Activated CD8-positive, alpha-beta memory T cell treated with anti-CD3 and anti-CD28 coated beads for 24 hours (primary cell): ENCODE measurements at places on chromosomes 16 and 17.

- DNase-seq: no peak
These were observed 23.0 kb downstream of the MGRN1 start for GRCh38 chr16:4647644-4647980.

GRCh38 chr17:54277868-54278267 is 455.1 kb downstream of the KIF2B start:
- no peak for DNase-seq

DNA sequence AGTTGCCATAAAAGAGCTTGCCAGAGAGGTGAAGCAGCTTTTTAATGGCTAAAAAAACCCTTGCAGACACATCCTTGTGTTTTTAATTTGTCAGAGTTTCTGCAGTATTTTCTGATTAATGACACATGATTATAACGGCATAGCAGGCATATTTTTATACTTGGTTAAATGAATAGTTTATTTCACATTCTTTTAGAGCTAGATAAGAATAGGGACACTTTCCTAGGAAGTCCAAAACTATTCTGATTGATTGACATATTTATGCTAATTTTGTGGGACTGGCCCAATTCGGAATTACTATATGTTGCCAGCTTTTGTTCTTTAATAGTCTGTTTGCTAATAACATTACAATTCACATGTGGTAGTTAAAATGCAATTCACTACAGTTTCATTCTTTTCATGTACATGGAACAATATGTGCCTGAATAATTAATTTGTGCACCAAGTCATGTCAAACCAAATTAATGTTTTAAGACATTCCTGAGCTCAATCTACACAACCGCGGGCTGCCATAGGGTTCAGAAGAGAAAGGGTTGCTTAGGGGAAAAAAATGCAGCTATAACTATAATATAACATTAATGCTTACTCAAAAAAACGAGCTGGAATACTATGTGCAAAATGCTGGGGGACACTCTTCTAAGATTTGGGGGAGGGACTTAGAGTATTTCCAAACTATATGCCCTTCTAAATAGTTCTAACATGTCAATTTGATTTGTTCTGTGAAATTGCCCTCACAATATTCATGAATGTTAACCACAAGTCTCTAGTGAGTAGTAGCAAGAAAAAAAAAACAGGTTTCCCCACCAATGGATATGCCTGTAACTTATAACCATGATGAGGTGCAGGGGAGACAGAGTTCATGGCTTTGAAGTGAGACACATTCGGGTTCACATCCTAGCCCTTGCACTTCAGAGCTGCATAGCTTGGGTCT is 305.4 kb downstream of the CEP112 start:
- DNase-seq: no peak

- DNase-seq: no peak
These were observed 2.0 kb downstream of the CD79B start for GRCh38 chr17:63929860-63930766.

DNA sequence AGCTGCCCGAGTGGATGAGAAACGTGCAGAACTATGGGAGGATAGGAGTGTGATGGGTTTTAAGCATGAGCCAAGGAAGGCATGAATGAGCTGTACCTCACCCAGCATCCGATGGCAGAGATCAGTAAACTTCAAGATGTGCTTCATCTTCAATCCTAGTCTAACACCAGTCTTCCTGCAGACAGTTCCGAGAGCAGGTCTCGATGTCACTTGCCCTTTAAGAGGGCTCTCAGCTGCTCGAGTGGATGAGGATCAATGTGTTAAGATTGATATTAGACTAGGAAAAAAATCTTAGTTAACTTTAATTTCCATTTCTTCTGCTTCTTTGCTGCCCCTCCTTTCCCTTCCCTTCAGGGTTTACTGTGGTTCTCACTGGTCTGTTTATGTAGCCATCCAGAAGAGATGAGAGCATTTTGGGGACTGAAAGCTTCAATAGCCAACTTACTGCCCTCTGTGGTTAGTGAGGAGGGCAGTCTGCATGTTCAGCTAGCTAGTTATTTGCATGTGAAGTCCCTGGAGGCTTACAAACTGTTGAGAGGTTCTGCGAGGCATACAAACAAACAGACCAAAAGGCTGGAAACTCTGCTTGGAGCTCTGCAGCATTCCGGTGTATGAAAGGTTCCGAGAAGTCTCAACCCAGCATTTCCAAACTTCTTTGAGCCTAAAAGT is 15.3 kb downstream of the KLHL36 start:
- no peak for DNase-seq

- no peak for DNase-seq
These were observed 21.4 kb downstream of the LDHD start for GRCh38 chr16:75095204-75095621.

DNA sequence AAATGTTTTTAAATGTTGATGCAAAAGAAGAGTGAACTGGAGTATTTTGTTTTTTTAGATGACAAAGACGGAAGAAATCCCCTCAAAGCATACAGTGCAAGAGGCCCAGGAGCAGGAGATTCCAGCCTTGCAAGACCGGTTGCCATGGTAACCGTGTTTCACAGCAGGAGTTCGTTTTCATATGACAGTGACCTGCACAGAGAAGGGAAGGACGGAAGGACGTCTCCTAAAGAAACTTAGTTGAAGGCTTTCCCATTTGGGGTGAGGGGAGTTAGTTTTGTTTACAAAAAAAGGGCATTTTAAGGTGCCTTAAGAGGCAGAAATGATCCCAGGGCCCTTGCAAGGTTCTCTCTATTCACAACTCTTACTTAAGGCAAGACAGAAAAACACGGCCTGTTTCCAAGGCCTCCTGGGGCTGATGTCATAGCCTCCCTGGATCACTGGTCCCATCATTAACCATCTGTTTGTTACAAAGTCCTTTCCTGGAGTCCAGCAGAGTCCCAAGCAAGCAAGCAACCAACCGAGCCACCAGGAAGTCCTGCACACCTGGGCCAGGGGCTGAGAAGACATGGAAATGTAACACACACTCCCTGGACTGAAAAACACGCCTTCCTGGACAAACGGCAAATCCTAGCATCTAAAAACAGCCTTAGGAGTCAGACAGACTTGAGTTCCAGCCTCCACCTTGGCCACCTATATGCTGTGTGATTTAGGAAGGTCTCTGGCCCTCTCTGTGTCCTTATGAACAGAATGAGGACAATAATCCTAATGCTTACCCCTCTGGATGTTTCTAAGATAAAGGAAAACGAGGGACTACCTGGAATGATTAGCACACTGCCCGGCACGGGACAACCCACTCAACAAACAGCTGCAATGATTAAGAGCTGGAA is 30.3 kb upstream of the RPH3AL start:
- DNase-seq: no peak

GRCh38 chr17:79141578-79142355 is 67.1 kb downstream of the ENGASE start:
- no peak for DNase-seq

DNA sequence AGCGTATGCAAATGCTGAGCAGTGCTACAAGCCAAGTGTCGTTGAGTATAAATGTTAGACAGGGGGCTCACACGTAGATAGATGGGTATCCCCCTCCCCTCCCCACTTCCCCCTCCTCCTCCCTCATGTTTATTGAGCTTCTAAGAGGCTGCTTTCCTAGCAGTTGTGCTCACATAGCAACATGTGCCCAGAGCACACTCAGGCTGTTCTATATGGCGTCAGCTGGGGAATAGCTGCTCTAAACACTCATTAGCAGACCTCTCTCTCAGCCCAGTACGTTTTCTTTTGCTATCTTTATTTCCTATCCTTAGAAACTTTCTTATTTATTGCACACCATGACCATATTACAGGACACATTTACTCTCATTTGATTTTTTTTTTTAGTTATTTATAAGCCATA is 1.8 kb downstream of the KCNJ2 start:
- DNase-seq: no peak

GRCh38 chr16:20301840-20302239 is 25.5 kb downstream of the GP2 start:
- DNase-seq: no peak

DNA sequence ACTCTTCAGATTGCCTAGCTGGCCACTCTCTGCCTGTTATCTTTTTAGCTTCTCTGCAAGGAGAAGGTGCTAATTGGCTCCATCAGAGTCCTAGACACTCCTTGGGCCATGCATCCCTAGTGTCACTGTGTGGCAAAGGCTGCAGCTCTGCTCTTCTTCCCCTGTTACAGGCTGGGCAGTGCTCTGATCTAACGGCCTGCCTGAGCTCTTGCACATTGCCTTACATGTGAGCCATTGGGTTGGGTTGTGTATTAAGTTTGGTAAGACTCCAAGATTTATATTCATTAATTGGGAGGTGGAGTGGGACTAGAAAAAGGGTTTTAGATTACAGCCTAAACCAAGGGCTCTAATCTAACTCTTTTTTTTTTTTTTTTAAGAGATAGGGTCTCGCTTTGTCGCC is 23.0 kb upstream of the SYT17 start:
- DNase-seq: no peak

DNA sequence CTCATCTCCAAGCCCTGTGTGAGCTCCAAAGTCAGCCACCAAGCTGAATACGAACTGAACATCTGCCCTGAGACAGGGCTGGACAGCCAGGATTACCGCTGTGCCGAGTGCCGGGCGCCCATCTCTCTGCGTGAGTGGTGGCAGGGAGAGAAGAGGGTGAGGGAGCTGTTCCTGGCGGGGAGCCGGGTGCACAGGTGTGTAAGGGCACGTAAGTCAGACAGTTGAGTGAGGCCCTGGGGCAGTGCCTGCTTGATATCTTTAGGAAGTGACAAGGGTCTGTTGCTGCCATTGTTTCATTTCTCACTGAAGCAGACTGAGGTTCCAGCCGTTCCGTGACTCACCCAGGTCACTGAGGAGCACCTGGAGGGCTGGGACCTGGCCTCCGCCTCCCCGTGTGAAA is 12.4 kb downstream of the DEF8 start:
- no peak for DNase-seq

DNA sequence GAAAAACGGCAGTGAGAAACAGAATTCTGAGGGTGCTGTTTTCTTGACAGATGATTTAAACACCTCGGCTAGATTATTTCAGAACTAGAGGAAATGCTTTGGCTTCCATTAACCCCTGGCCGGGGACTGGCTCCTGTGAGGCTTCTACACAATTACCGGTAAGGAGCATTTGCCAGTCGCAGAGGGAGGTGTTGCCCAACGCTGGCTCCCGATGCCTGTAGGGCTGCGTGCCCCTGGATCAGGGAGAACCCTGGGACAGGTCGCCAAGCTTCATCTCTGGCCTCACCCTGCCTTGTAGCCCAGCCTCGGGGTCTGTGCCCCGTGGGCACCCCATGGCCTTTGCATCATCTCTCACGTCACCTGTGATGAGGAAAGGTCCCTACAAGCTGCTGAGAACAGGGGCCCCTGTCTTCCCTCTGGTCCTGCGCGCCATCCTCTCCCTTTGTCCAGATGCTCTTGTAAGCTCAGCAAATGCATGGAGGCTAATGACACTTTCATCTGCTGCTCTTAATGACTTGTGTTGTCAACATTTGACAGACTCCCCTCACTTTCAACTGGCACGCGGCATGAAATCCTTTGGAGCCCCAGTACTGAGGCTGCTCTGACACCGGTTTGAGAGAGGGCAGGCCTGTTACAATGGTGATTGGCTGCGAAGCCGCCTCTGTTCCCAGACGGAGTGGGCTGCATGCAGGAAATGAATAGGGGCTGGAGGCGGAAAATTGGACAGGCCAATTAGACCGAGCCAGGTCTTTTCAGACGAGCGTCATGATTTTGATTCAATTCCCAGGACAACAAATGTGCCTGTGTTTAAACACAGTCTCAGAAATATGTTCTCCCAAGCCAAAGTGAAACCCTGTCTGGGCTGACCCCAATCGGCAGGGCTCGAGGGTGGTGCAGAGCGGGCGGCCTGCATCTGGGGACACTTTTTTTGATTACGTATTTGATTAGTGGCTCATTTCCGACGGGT is 85.5 kb upstream of the DOC2B start:
- DNase-seq: no peak

- no peak for DNase-seq
These were observed 28.3 kb downstream of the LYRM1 start for GRCh38 chr16:20928774-20929411.

GRCh38 chr17:44307387-44308186 is 814 bp upstream of the RUNDC3A start:
- no peak for DNase-seq

GRCh38 chr17:82468692-82469091 is 10.2 kb downstream of the NARF start:
- DNase-seq: no peak

DNA sequence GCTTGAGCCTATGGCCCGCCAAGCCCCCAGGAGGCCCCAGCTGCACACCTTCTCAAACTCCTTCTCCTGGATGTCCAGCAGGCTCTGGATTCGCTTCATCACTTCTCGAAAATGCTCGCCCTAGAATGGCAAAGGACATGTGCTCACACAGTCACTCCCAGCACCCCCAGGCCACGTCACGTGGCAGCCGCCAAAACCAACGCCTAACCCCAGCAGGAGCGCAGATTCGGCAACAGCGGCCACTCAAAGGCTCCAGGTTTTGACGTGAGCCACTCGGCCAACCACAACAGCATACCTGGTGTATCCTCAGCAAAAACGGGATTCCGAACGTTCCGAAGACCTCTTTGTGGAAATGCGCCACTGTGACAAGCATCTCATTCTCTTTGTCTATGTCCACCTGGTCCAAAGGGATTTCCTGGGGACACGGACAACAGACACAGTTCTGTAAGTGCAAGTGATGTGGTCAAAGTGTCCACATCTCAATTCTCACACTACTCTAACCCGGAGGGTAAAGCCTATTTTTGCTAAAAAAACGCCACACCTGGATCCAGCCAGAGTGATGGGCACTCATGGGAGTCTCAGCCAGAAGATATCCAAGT is 12.7 kb downstream of the LITAFD start:
- no peak for DNase-seq

- no peak for DNase-seq
These were observed 139.5 kb upstream of the PMFBP1 start for GRCh38 chr16:72311426-72311825.

- DNase-seq: no peak
These were observed 17.4 kb upstream of the MYO15B start for GRCh38 chr17:75570034-75570676.

DNA sequence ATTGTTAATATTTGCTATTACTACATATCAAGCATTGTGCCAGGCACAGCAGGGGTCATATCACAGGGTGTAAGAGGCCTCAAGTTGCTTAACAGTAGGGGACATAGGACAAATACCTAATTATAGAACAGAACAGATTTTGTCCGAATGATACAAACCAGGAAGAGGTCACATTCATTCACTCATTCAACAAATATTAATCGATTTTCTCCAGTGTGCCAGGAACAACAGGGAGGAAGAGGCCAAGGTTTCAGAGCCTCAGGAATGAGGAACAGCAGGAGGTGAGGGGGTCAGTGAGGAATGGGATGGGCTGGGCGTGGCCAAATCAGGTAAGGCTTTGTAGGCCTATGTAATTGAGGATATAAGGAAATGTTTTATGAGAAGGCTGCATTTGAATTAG is 11.2 kb upstream of the CHST4 start:
- DNase-seq: no peak

DNA sequence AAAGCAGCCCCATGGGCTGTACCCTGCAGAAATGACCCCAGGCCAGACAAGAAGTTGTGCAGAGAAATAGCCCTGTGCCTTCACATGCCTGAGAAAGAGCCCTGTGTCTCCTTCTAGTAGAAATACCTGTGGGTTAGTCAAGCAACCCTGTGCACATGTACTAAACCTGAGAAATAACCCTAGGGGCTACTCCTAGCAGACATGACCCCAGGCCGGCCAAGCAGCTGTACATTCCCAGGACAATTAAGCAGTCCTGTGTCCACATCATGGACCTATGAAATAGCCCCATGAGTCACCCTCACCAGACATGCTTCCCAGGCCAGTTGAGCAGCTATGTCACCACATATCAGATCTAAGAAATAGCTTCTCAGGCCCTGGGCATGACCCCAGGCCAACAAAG is 519.7 kb upstream of the CA10 start:
- no peak for DNase-seq

GRCh38 chr17:81488276-81488860 is 24.2 kb downstream of the ACTG1 start:
- peak; percentile 61 for DNase-seq

GRCh38 chr16:86998196-86999001 is 318.8 kb downstream of the C16orf95 start:
- no peak for DNase-seq
